ENCODE measurements at places on chromosomes 6 and 20.

DNA sequence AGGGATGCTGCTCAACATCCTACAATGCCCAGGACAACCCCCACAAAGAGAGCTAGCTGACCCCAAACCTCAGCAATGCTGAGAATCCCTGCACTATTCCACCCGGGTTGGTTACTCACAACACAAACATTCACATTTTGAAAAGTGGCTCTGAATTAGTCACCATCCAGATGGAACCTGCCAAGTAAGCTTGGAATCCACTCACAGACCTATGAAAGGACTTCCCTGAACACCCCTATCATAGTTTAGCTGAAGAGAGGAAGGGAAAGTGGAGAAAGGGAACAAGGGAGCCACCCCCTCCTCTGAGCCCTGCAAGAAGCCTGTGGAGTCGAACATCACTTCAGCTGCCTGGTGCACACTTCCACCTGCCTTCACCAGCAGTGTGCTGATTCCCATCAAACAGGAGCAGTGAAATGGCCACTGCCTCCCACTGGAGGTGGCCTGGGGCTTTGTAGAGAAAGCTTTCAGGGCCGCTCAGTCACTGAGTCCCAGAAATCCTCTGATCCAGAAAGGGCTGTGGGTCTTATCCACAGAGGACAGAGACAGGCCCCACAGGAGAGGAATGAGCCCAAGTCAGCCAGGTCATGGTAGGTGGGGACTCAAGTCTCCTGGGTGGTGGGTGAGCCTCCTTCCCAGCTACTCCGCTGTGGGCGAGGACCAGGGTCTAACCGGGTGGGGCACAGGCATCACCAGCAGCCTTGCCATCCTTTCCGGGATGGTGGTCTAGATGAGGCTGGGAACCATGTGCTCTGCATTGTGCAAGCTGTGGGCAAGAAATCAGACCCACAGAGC is 203.7 kb downstream of the SYNDIG1 start:
- no peak for DNase-seq

GRCh38 chr6:23307516-23307915 is 738.1 kb downstream of the HDGFL1 start:
- no peak for DNase-seq

- no peak for DNase-seq
These were observed 1.9 kb upstream of the TRIM38 start for GRCh38 chr6:25960734-25961133.

DNA sequence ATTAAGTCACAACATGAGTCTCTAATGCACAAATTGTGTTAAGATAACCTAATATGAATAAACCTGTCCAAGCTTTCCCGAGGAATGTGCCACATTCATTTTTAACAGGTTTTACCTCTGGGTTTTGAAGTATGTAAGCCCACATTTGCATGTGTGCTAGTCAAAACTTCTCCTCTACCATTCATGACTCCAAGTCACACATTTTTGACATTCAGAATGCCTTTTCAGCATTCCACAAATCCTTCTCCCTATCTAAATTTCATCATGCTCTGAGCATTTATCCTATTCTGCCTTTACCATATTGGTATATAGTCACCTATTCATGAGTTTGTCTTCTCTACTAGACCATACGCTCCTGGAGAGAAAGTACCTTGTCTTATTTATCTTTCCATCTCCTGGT is 56.5 kb downstream of the ADGRF5 start:
- DNase-seq, result no peak

DNA sequence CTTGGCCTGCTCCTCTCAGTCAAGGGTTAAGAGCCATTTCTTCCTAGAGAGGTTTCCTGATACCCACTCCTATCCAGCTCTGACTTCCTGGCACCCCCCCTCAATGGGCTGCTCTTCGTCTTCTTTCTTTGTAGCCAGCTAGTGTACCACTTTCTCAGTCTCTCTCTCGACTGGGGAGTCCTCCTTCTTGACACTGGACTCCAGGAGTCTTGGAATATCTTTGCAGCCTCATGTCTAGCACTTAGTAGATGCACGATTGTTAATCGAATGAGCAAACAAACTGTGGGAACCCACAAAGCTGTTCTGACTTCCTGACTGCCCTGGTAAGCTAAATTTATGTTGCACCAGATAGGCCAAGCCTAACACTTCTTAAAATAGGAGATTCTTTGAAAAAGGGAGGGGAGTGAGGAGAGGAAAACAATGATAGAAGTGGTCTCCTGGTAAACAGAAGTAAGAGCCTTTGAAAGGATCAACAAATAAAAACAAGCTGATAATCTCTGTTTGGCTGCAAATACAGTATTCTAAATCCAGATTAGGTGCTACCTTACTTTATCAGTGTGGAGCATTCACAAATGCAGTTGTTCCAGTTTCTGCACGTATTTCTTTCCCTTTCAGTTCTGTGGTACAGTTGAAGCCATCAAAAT is 160.1 kb upstream of the CITED2 start:
- peak; percentile 64 for DNase-seq

GRCh38 chr6:89111933-89112332 is 5.9 kb downstream of the SRSF12 start:
- no peak for DNase-seq

- no peak for DNase-seq
These were observed 211.5 kb upstream of the FKBP1C start for GRCh38 chr6:62999796-63000195.

DNA sequence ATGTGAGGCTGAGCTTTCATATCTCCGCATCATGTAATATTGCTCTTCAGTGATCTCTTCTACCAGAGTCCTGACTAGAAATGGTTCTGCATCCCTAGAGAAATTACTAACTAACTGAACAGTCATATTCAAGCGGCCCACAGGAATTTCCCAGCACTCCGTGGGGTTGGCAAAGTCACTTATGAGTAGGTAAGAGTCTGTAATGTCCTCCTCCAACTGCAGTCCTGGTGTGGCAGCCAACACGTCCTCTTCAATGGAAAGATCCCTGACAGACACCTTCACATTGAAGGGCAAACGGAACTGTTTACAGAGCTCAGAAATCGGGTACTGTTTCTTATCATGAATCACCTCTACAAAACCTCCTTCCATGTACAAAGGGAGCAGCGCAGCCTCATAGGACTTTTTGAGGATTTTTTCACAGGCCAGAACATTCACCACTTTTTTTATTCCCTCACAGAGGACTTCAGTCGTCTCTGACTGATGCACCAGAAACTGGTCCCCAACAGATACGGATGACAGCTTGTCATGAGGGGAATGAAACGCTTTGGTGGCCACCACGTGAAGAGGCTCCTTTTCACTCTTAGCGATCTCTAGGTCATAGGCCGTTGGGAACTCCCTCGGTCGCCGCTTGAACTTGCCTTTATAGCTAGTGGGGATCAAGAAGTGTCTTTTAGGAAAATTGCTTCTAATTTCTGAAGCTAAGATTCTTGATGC is 87.7 kb downstream of the THEMIS start:
- no peak for DNase-seq

DNA sequence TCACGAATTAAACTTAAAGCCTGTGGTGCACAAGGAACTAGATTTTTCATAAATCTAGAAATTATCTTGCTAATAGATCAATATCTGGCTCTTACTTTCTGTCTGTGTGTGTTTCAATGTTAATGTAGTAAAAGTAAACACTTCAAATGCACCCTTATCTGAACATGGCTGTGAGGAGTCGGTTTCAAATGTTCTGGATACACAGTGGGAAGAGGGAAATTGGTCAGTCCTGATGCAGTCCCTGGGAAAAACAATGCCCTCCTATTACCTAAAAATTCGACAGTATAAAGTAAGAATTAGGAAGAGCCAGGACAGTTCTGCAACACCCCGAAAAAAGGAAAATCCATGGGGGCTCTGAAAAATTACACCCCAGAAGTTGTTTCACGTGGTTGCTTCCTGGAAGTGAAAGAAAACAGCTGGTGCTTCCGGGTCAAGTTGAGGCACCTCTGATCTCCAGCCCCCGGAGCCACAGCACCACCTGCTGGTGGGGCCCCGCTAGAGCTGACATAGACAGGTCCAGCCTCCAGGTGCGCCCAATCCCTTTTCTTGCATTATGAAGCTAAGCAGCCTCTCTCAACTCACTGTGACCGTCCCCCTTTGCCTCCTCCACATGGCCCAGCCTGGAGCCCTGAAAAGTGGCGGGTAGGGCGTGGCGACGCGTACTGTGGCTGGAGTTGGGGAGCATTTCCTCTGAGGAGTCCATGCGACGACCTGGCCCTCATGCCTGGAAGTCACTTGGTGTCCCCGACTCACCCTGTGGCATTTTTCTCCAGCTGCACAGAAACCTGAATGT is 8.3 kb downstream of the SEMG2 start:
- DNase-seq, result peak; percentile 37

DNA sequence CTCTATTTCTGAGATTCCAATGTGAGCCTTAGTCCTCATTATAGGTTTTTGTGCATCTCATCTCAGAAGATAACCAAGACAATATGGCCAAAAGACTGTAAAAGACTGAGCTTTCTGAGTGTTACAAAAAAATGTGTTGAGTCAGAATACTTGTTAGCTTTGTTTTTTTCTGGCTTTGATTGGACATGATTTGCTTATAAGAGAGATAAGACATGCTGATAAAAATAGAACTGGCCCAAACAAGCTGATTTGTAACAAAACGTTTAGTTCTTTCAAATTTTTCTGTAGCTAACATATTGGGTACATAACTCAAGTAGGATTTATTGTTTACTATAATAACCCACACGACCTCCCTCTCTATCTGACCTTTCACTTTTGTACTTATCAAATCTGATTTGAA is 32.9 kb downstream of the FILIP1 start:
- DNase-seq, result no peak

DNA sequence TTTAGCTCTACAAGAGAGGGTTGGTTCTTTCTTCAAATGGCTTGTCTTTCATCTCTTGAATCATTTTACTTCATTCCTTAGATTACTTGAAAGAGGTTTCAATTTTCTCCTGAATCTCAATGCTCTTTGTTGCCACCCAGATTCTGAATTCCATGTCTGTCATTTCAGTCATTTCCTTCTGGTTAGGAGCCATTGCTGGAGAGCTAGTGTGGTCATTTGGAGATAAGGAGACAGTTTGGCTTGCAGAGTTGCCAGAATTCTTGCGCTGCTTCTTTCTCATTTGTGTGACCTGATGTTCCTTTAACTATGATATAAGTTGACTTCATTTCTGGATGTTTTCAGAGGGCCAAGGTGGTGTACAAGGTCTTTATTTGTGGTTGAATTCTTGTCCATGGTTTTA is 157.8 kb downstream of the SLC22A3 start:
- DNase-seq, result no peak

DNA sequence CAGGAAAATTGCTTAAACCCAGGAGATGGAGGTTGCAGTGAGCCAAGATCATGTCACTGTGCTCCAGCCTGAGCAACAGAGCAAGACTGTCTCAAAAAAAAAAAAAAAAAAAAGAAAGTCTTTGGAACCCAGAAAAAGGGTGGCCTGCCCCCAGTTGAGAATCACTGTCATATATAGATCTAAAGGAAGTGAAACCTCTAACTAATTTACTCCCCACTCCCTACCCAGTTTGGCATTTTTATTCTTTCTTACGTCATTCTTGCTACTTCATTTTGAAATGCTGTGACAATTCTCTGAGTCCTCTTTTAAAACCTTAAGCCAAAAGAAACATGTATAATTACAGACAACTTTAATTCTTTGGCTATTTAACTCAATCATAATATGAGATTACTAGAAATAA is 254.8 kb downstream of the CDC5L start:
- no peak for DNase-seq

DNA sequence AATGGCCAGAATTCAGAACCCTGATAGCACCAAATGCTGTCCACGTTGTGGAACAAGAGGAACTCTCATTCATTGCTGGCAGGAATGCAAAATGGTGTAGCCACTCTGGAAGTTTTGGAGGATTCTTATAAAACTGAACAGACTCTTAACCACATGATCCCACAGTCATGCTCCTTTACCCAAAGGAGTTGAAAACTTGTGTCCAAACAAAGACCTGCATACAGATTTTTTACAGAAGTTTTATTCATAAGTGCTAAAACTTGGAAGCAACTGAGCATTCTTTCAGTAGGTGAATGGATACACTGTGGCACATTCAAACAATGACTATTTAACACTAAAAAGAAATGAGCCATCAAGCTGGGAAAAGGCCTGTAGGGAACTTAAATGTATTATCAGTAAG is 32.5 kb downstream of the PREP start:
- DNase-seq, result no peak

GRCh38 chr6:16105854-16106253 is 23.0 kb upstream of the MYLIP start:
- DNase-seq, result no peak

- no peak for DNase-seq
These were observed 36.4 kb upstream of the KAT14 start for GRCh38 chr20:18101125-18101810.

DNA sequence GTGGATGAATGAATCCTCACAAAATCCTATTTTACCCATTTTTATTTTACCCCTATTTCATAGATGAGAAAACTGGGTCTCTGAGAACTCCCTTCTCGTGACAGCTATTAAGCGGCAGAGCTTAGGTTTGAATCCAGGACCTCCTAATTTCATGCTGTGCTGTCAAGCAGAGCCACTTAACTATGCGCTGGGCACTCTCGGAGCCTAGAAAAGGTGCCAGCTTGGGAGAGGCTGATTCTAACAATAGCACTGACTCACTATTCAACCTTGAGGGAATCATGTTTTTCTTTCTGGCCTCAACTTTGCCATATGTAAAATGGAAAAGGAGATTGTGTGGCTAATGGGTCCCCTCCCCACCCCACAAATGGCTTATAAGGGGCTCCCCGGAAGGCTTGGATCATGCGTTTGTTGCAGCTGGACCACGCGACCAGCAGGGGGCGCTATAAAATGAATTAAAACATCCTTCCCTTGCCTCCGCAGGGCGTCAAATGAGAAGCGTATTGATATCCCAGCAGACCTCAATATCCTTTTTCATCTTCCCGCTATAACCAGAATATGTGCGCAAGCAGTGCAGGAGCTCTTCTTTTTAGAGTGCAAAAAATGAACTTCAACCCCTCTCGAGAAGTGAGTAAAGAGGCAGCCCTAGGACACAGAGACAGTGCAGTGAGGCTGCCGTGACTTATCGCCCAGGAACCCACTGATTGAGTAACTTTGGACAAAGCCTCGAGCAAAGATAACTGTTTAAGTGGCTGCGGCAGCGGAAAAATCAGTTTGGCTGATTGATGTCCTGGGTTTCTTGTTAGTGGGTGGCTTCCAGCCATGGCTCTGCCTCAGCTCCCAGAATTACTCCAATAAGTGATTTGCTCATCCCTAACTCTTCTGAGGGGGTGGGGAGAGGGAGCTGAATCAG is 12.8 kb upstream of the PDYN start:
- peak; percentile 61 for DNase-seq

- no peak for DNase-seq
These were observed 86.7 kb downstream of the SRC start for GRCh38 chr20:37432606-37433005.

DNA sequence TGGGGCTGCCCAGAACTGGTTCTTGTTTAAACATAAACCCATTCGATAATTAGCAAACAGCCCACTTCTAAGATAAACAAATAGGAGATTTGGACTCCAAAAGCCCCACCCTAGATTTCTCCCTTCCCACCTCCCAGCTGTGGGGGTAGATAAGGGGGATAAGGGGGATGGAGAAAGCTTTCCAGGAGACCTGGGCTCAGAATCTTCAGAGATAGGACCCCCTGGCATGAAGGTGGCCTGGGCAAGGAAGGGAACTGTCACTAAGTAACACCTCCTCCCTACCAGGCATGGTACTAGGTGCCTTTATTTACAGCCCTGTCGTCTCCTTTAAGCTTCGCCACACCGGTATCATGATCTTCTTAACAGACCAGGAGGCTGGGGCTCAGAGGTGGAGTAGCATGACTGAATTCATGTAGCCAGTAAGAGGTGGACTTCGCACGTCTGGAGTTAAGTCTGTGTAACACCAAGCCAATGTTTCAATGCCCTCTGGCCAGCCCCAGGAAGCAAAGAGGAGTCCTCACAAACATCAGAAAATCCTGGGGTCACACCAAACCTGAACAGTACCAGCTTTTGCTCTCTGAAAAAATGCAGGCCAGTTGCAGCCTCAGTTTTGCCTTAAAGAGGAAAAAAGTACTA is 4.6 kb downstream of the SDC4 start:
- DNase-seq, result no peak

All from common myeloid progenitor, CD34-positive (primary cell).